ENCODE measurements at places on chromosomes 12 and 14.

GRCh38 chr12:109681986-109682707 is 31.5 kb upstream of the FAM222A start:
- no peak for DNase-seq

DNA sequence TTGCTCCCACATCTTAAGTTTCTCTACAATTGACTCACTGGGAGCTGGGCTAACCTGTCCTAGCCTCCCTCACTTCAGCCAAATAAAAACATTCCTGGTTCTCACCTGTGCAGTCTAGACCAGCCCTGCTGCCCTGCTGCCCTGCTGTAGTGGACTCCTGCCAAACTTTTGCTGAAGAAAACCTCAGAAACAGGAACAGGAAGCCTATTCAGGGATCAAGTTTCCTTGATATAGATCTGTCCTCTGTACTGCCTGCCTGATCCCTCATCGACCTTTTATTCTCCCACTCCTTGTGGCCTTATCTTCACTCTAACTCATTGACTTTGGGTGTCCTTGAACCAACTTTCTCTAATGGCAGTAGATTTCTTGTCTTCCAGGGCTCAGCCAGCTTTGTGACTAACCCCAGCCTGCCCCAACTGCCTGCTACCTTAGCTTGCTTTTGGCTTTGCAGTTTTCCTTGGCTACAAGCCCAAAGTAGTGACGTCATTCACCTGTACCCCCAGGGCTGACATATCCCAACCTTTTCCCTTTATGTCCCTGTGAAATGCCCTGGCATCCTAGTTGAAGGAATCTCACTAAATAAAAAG is 234.8 kb downstream of the DUSP6 start:
- no peak for DNase-seq

DNA sequence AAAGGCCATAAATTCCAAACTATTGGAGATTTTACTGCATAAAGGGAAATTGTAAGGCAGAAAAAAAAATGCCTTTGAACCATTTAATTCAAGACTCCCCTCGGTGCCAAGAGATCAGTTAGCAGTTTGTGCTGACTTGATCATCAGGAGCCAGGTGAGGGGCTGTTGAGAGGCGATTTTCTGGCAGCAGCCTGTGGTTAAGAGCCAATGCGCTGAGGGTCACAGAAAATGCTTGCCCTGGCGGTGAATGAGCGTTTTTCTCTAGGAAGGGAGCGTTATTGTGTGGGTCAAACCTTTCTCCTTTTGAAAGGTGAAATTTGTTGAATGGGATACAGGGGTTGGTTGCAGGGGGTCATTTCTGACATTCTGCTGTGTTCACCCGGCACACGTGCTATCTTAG is 4.7 kb downstream of the SRRM4 start:
- DNase-seq = no peak

GRCh38 chr12:112299704-112300103 is 82.5 kb downstream of the HECTD4 start:
- DNase-seq = no peak

DNA sequence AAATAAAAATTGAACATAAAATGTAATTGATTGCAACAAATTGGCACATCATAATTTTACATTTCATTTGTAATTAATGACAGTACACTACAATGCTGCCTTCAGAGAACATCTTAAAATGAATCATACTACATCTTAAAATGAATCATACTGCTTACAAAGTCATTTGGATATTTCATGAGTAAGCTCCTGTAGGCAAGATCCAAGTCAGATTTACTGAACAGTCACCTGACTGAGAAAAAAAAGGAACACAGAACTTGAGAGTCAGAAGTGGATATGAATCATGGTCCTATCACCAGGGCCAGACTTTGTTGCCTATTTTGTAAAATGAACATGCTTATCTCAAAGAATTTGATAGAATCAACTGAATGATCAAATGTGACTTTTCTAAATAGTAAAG is 32.7 kb upstream of the FBLN5 start:
- DNase-seq = no peak

GRCh38 chr14:90499121-90499520 is 102.3 kb downstream of the CALM1 start:
- DNase-seq = no peak

DNA sequence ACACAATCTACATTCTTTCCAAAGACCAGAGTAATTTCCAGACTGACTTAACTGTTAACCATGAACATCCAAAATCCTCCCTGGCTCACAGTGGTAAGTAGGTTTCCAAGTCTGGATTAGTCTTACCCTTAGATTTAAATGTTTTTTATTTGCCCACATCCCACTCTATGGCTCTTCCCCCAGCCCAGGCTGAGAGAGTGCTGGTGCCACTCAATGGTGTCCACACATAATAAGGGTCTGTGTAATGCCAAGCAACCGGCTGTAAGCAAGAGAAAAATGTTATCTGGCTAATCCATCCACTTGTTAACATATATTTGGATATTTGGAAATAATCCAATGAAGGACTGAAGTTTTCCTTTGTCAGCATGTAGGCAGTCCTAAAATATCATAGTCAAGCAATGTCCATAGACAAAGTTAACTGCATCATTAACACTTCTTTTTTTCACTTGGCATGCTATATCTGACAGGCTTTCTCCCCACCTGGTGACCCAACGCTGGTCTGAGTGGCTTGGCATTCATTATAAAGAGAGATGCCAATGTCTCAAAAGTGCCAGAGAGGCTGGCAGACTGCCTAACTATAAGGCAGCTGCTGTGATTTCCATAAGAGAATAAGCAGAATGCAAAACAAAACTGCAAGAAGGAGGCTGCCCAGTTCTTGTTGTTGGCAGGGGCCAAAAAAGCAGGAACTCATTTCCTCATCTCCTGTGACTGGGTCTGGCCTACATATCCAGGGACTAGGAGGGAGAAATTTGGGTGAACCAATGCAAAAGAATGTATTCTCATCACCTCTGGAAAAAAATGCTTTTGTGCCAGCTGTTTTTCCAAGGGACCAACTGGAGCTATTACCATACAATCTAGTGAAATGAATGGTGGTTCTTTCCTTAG is 13.9 kb upstream of the HOXC13 start:
- DNase-seq = no peak

DNA sequence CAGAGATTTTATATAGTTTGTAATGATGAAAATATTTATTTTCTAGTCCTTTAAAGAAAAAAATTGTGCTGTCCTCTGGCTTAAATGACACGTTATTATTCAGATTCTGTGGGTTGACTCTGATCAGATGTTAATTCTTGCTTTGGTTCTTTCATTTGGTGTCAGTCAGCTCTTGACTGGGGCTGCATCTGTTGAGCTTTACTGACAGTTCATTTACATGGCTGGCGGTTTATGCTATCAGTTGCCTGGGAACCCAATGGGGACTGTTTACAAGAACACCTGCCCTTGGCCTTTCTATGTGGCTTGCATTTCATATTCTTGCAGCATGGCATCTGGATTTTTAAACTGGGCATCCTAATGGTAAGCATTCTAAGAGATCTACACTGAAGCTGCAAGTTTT is 667.1 kb upstream of the FBXO33 start:
- DNase-seq = no peak

GRCh38 chr12:72570601-72571000 is 298.4 kb downstream of the TRHDE start:
- DNase-seq = no peak

- DNase-seq = no peak
These were observed 687 bp downstream of the RAB35 start for GRCh38 chr12:120115692-120116440.

GRCh38 chr14:86613786-86614185 is 1083.8 kb downstream of the FLRT2 start:
- no peak for DNase-seq

DNA sequence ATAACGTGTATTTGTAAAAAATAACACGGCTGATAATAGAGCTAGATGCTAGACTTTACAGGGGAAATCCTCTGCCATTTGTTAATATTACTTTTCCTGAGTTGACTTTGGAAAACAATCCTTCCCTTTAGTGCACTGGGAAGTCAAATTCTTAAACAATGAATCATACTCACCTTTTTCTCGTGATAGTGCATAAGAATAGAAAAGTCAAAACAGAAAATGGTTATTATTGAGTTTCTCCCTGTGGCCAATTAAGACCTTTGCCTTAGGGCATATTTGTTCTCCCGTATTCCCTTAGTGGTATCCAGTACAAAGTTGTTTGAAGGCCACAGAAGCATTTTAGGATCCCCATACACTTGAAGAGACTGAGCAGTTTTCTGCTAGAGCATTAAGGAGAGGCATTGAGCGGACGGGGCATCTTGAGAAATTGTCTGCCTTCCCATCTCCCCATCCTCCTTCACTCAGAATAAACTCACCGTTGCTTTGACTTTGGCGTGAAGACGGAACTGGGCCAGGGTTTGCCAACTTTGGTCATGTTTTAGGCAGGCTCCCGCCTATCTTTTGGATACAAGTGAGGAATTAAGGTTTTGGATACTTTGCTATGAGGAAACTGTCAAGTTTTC is 171.3 kb downstream of the TMTC2 start:
- no peak for DNase-seq

- no peak for DNase-seq
These were observed 12.4 kb downstream of the MED21 start for GRCh38 chr12:27034607-27035293.

- DNase-seq = no peak
These were observed 82.7 kb downstream of the DAD1 start for GRCh38 chr14:22506378-22506710.

DNA sequence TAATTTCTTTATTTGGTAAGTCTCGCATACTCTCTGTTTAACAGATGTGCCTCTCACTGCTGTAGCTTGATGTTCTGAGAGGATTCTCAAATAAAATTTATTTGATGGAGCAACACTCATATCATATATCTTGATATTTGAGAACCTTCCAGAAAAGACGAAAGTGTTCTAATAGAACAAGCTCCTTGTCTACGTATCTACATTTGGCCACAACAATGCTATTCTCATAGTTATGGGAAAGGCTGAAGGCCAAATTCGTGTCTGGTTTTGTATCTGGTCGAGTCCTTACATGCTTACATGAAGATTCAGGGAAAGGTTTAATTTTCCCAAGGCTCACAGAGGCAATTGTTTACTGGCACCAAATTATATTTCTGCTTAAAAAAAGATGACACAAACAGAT is 186.7 kb upstream of the SLC38A2 start:
- DNase-seq = no peak

- no peak for DNase-seq
These were observed 40.9 kb downstream of the DAD1 start for GRCh38 chr14:22547948-22548750.

DNA sequence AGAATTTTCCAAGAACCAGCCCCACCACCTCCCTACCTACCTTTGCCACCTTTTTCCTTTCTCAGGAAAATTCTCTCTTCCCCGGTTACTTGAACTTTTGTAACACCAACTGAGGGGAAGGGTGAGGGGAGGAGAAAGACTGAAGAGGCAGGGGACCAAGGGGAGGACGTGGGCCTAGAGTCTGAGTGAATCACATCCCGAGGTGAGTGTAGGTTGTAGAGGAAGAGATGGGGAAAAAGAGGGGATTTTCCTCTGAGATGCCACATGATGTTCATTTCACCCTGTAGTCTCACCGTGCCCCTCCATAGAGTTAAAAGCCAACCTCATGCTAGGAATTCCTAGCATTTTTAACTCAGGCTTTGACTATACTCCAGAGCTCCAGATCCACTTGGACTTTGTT is 311.8 kb downstream of the RPAP3 start:
- DNase-seq = no peak

DNA sequence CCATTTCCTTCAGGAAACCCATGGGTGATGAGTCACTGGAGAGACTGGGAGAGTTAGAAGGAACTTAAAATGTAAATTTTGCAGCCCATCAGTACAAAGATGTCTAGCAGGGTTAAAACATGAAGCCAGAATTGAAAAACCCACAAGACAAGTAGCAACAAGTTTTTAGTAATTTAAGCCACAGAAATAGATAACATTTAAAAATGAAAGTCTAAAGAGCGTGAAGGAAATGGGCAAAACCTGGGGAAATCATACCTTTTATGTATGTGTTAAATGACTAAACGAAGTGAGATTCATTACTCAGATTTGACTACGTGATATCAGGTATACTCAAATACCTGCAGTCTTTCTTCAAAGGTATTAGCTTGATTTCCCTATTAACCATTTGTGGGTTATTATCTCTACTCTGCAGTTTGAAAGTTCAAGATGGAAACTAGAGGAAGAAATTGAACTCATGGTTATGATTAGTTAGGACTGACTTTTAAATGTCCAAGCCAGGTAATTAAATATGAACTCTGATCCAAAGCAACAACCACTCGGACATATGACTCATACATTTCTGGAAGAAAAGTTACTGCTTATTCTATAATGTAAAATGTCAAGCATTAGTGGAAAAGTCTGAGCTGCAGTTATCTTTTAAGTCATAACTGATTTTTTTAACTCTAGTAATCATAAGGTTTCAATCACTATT is 84.1 kb downstream of the ITPR2 start:
- no peak for DNase-seq

DNA sequence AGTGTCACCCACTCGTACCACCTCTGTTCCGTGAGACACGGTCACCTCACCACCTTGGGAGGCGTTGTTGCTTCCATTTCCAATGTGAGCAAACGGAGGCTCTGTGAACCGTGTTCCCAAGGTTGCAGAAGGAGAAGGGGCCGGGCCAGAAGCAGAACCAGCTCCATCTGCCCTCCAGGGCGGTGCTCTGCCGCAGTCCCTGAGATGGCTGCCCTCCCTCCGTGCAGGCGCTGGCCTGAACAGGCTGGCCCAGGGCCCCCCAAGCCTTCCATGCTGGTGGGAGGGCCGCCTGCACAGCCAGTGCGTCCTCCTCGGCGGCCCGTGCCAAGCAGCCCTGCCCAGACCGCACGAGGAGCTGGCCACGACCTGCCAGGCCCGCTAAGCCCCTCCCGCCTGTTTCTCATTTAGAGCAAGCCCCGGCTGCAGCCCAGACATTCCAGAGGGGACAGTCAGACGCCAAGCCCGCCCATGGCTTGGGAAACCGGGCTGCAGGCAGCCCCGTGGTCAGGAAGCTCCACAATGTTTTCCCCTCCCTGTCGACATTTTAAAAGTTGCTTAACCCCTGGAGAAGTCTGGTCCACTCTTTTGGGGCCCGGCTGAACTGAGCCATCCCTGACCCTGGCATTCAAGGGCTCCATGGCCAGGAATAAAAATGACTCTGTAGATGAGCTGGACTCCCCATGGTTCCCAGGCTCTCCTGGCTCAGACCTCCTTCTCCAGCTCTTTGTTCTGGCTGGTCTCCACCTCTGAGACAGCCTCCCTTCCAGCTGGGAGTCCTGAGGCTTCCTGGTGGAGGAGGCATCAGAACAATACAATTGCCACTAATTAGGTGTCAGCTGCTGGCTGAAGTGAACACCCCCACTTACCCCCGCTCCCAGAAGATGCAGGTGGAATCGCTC is 236.0 kb downstream of the BCL11B start:
- peak; percentile 87 for DNase-seq

DNA sequence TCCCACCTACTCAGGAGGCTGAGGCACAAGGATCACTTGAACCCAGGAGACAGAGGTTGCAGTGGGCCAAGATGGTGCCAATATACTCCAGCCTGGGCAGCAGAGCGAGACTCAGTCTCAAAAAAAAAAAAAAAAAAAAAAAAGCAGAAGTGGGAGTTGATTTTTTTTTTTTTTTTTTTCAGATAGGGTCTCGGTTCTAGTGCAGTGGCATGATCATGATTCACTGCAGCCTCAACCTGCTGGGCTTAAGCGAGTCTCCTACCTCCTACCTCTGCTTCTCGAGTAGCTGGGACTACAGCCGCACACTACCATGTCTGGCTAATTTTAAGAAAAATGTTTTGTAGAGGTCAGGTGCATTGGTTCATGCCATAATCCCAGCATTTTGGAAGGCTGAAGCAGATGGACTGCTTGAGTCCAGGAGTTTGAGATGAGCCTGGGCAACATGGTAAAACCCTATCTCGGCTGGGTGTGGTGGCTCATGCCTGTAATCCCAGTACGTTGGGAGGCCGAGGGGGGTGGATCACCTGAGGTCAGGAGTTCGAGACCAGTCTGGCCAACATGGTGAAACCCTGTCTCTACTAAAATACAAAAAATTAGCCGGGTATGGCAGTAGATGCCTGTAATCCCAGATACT is 16.3 kb upstream of the HSP90AA1 start:
- no peak for DNase-seq

Measured in left ventricle myocardium superior (tissue), 1 donor.